ENCODE measurements at places on chromosomes 7 and 10. TPM values are rescaled to one million over a fixed set of nuclear protein-coding genes. Genes with fewer than 3 reads are reported as not detected.

The COL17A1 gene
- total RNA-seq: not detected

The CCDC146 gene
- 3.7 TPM for total RNA-seq

The WDR91 gene
- 7.5 TPM for total RNA-seq

The CYP2E1 gene
- total RNA-seq: 3.3 TPM

The ADAM12 gene
- total RNA-seq: not detected

The OGDHL gene
- 0.13 TPM for total RNA-seq

The SLC18A3 gene
- not detected for total RNA-seq

- no peaks in the 10 kb centered on the region for H3K27me3 ChIP-seq
- peaks cover 5% of the 10 kb centered on the region for H3K4me1 ChIP-seq
- H3K4me3 ChIP-seq: no peak overlapping the region
- no peak overlapping the region for H3K27ac ChIP-seq
- no peaks in the 10 kb centered on the region for H3K36me3 ChIP-seq
- DNase-seq: no peak
Observed at GRCh38 chr7:24936121-24936824, 43.7 kb downstream of the OSBPL3 start.

- no peak for DNase-seq
- H3K36me3 ChIP-seq: no peaks in the 10 kb centered on the region
- H3K4me1 ChIP-seq: no peaks in the 10 kb centered on the region
- no peak overlapping the region for H3K27ac ChIP-seq
Observed at GRCh38 chr10:28449382-28449781, 83.5 kb upstream of the WAC start.

- H3K27ac ChIP-seq: no peak overlapping the region
- H3K27me3 ChIP-seq: no peaks in the 10 kb centered on the region
- H3K36me3 ChIP-seq: no peaks in the 10 kb centered on the region
- H3K4me3 ChIP-seq: no peak overlapping the region
- no peaks in the 10 kb centered on the region for H3K4me1 ChIP-seq
- DNase-seq: no peak
Observed at GRCh38 chr10:76284351-76284750, 852.9 kb downstream of the LRMDA start.

GRCh38 chr10:66654861-66655260 is 271.0 kb upstream of the LRRTM3 start:
- no peaks in the 10 kb centered on the region for H3K27me3 ChIP-seq
- DNase-seq: no peak
- H3K4me3 ChIP-seq: no peak overlapping the region
- H3K36me3 ChIP-seq: no peaks in the 10 kb centered on the region

- H3K4me1 ChIP-seq: no peaks in the 10 kb centered on the region
- no peak overlapping the region for H3K4me3 ChIP-seq
- no peaks in the 10 kb centered on the region for H3K36me3 ChIP-seq
- H3K27me3 ChIP-seq: no peaks in the 10 kb centered on the region
- no peak for DNase-seq
- no peak overlapping the region for H3K27ac ChIP-seq
Observed at GRCh38 chr7:13159467-13160184, 472.2 kb downstream of the ARL4A start.

DNA sequence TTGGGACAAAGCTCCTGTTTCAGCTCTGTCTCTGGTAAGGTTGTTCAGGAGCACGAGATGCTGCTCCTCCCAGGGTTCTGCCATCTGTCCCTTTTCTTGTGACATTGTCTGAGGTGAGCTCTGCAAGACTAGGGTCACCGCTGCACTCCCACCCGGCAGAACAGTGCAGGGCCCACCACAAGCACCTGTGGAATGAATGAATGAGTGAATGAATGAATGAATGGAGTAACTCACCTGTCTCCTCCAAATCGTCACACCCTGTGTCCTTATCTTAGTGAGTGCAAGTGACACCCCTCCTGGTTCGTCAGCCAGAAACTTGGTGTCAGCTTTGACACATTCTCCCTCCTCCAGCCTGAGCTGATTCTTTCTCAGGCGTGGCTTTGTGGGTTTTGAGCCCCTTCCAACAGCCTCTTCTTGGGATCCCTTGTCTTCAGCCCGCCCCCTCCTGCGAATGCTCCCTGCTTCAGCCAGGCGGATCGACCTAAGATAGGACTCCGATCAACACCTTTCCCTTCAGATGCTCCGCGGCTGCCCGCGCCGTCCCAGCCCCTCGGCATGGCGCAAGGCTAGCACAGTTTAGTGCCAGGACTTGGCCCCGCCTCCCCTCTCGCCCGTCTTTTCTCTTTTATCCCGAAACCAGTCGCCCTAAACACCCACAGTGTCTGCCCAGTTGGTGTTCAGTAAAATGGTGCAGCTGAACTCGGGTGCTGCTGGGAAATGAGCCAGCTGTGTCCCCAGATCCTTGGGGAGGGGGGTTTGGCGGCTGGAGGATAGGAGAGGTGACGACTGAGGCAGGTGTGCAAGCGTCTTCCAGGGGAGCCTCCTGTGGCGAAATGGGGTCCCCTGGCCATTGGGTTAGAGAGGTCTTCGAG is 89.3 kb downstream of the BEND7 start:
- no peak for DNase-seq
- peaks cover 5% of the 10 kb centered on the region for H3K4me1 ChIP-seq
- no peaks in the 10 kb centered on the region for H3K36me3 ChIP-seq

- DNase-seq: no peak
- no peaks in the 10 kb centered on the region for H3K36me3 ChIP-seq
- no peaks in the 10 kb centered on the region for H3K4me1 ChIP-seq
- H3K27ac ChIP-seq: no peak overlapping the region
Observed at GRCh38 chr7:91030680-91031380, 233.4 kb upstream of the FZD1 start.

GRCh38 chr7:129494041-129494440 is 8.3 kb upstream of the SMKR1 start:
- no peaks in the 10 kb centered on the region for H3K36me3 ChIP-seq
- H3K4me1 ChIP-seq: no peaks in the 10 kb centered on the region
- no peak overlapping the region for H3K4me3 ChIP-seq
- no peak overlapping the region for H3K27ac ChIP-seq

DNA sequence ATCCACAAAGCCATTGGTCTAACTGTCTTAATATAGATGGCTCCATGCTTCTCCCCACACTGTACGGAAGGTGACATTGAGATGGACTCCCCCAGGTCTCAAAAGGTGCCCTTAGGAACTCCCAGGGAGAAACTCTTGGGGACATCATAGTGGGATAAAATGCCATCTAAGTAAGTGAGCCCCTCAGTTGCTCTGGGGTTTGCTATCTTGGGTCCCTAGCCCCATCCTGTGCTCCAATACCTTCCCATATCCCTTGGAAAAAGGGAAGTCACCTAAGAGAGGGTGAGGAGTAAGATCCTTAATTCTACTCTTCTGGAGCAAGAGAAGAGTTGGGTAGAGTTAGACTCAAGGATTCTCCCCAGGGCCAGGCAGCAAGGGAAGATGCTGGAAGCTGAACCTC is 7.9 kb downstream of the PRRT4 start:
- no peak overlapping the region for H3K27ac ChIP-seq
- no peaks in the 10 kb centered on the region for H3K27me3 ChIP-seq
- H3K36me3 ChIP-seq: no peaks in the 10 kb centered on the region
- DNase-seq: no peak

DNA sequence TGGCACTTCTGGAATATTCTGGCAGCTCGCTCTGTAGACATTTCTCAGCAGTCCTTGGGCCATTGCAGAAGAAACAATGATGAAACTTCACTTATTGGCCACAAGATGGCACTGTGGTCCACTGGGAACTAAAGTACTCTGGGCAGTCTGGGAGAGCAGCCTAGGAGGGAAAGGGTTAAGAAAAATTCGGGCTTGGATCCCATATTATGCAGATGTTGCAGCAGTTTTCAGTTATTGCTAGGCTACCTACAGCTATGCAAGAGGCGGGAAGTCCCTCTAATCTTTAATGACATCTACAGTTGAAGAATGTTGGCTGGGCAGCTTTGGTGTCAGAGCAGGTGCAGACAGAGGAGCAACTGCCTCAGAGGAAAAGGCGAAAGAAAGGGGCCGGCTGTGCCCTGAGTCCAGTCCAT is 201.7 kb upstream of the PRSS58 start:
- H3K4me1 ChIP-seq: peaks cover 19% of the 10 kb centered on the region
- no peak overlapping the region for H3K4me3 ChIP-seq
- H3K27ac ChIP-seq: no peak overlapping the region

DNA sequence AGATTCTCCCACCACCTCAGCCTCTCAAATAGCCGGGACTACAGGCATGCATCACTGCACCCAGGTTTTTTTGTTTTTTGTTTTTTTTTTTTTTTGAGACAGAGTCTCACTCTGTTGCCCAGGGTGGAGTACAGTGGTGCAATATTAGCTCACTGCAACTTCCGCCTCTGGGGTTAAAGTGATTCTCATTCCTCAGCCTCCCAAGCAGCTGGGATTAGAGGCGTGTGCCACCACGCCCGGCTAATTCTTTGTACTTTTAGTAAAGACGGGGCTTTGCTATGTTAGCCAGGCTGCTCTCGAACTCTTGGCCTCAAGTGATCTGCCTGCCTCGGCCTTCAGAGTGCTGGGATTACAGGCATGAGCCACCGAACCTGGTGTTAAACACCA is 107.5 kb upstream of the KIF5B start:
- H3K4me1 ChIP-seq: no peaks in the 10 kb centered on the region
- no peaks in the 10 kb centered on the region for H3K36me3 ChIP-seq
- no peak for DNase-seq
- H3K27me3 ChIP-seq: no peaks in the 10 kb centered on the region

GRCh38 chr10:73819081-73819480 is 7.7 kb upstream of the NDST2 start:
- peaks cover 29% of the 10 kb centered on the region for H3K36me3 ChIP-seq
- peaks cover 26% of the 10 kb centered on the region for H3K4me1 ChIP-seq
- peak overlapping the region; percentile 77 for H3K27ac ChIP-seq
- no peaks in the 10 kb centered on the region for H3K27me3 ChIP-seq
- no peak for DNase-seq
- no peak overlapping the region for H3K4me3 ChIP-seq

- no peaks in the 10 kb centered on the region for H3K36me3 ChIP-seq
- DNase-seq: no peak
- no peak overlapping the region for H3K4me3 ChIP-seq
- H3K4me1 ChIP-seq: peaks cover 55% of the 10 kb centered on the region
Observed at GRCh38 chr10:87931836-87932230, 68.4 kb downstream of the PTEN start.

Data from gastrocnemius medialis (tissue), 4 donors.